ENCODE measurements at places on chromosomes 11 and 22.

DNA sequence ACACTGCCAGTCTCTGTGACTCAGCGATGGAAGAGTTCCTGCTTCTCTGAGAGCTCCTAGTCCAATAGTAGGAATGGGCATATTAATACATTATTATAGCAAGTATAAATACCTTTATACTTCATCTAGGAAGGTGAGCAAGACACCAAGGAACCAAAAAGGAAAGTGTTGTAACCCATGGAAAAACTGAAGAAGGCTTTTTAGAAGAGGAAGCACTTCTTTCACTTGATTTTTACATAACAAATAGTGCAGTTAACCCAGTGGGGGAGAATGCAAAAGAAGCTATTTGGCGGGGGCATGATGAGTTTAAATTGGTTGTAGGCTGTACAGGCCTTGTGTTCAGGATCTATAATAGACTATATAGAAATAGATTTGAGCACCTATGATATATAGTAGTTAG lies 31.2 kb upstream of the C11orf87 start:
- no peak for DNase-seq

- no peak for DNase-seq
These were observed 1.8 kb downstream of the LDHAL6A start for GRCh38 chr11:18457450-18457849.

- no peak for DNase-seq
These were observed 11.9 kb downstream of the CTR9 start for GRCh38 chr11:10762913-10763421.

GRCh38 chr11:105975128-105975527 lies 46.9 kb downstream of the MSANTD4 start:
- DNase-seq, result no peak

- DNase-seq, result no peak
These were observed 39.8 kb upstream of the CDON start for GRCh38 chr11:126102436-126102981.

DNA sequence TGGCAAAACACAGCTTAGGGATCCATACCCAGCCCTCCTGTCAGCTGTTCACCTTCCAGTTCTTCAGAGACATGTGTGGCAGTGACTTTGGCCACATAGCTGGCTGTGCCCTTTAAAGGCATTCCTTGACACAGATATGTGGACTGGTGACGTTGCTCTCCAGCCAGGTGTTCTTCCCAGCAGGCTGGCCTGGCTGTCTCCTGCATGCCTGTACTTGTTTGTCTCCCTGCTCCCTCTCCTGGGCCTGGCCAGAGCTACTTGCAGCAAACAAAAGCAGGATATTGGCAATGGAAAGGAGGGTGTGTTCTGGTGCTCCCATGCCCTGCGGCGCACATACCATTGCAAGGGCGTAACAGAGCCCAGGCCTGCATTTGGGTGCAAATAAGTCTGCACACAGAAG lies 38.3 kb downstream of the PIK3IP1 start:
- no peak for DNase-seq

DNA sequence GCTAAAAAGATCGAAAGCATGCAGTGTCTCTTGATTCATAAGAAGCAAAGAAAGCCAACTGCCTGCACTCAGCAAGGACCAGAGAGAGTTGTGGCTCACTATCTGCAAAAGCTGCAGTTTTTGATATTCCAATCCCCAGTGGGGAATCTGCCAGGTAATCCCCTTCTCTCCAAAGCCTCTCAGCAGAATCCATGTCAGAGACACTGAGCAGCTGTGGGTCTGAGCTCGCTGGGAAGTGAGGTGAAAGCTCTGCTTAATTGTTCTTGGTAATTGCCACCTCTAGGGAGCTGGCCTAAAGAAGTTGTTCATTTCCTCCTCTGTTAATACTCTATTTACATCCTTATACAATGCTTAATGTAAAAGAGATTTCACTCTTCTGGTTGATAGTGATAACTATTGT lies 261.3 kb upstream of the LRRC4C start:
- no peak for DNase-seq

GRCh38 chr11:109914809-109915653 lies 178.2 kb upstream of the ZC3H12C start:
- no peak for DNase-seq

GRCh38 chr22:23285734-23286133 lies 105.4 kb downstream of the BCR start:
- no peak for DNase-seq

DNA sequence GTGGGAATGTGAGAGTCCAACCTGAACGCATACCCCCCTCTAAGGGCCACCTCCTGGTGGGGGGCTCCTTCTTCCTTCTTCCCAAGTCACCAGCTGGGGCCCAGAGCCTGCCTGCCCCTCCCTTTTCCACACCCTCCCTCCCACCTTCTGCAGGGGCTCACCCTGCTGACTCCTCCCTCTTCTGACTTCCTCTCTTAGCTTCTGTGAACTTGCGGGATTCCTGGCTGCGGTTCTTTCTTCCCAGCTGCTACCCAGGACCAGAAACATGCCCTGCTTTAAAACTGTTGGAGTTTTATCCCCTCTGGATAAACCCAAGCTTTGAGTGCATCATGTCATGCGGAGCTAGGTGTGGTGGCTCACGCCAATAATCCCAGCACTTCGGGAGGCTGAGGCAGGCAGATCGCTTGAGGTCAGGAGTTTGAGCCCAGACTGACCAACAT lies 10.2 kb downstream of the LRRC74B start:
- DNase-seq, result no peak

- peak; percentile 59 for DNase-seq
These were observed at the start of gene RNASEH2C for GRCh38 chr11:65720211-65720934. RNASEH2C (minus strand) TSS chr11:65720798; CDS start chr11:65720758, 40 bp downstream.

- DNase-seq, result no peak
These were observed 10.5 kb downstream of the TSKU start for GRCh38 chr11:76793391-76794291.

- peak; percentile 71 for DNase-seq
These were observed 1.2 kb upstream of the ARHGEF12 start for GRCh38 chr11:120334894-120335462.

DNA sequence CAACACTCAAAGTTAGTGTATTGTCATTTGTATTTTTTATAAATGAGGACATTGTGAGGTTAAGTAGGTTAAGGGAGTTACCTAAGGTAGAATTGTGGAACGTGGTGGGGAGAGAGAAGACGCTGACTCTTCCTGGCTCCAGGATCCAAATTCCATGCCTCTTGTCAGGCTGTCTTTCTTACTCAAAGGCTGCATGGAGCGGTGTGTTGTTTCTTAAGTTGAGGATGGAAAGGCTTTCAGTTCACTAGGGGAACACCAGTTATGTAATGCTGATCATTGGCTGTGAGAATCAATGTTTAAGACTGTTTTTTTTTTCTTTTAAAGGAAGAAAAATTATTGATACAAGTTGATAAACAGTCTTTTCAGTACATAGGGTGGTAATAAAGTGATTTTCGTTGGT lies 2.9 kb downstream of the UBE2L3 start:
- DNase-seq, result no peak

DNA sequence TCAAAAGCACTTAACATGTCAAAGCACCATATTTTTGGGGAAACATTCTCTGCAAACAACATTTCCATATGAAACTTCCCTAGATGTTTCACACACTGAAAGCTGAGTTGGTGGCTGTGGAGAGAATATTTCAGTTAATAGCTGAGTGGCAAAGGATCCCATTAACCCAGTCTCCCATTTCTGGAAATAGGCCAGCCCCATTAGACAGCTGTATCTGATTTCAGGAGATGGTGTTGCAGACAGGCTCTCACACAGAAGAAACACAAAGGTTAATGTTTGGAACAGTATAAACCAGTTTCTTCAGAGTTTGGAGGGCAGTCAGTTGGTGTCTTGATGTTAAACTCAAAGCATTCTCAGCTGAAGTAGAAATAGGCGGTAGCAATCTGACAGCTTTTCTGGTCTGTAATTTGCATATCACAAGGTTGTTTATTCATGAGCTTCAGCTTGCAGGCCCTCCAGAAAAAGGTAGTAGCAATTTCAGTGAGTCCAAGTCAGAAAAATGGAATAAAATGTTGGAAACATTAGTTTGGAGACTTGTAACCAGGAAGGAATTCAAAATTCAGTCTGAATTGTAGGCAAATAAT lies 15.5 kb upstream of the ZBTB44 start:
- DNase-seq, result no peak

DNA sequence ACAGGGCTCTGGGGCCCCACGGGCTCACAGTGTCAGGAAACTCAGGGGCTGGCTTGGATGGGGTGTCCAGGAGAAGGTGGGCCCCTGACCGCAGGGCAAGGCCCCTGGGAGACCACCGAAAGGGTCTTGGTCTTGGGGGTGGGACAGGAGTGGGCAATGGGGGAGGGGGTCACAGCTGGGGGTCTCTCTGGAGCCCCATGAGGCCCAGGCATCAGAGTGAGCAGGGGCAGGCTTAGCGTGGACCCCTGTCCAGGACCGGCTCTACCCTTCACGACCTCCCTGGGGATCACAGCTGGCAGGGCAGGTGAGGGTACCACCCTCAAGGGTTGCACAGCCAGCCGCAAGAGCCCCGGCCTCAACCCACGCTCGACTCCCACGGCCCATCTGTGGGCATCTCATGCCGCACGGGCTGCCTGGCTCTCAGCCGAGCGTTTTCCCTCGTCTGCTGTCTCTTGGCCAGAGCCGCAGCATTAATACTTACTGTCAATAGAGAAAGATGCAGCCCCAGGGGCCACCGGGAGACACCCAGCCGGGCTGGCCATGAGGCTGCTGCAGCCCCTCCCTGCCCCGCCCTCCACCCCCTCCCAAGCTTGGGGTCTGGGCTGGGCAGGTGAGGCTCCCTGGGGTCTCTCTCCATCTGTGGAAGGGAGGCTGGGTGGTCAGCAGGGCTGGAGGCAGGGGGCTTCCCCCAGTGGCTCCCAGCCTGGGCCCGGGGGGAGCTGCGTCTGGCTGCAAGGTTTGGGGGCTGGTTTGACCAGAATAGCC lies 662 bp downstream of the MUC5B start:
- DNase-seq, result no peak

DNA sequence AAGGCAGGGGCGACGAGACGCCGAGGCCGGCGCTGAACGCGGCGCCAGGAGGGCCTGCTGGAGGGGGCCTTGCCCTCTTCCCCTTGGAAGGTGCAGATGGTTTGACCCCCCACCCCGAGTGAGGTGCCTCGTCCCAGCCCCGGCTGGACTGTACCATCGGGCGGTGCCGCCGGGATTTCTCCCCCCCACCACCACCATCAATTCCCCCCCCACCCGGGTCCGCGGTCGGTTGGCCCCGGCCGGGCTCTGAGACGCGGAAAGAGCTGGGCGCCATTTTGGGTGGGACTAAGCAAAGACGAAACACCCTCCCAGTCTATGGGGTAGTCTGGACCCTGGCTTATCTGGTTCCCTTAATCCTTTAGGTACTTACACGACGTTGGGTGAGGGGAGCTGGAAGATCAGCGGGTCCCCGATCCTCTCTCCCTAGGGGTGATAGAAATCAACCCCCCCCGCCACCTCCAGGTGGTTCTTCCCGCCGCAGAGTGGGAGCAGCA lies at the start of gene PRDM10:
PRDM10 (minus strand) TSS at position 484 of the 494 bp plus-strand sequence. CDS start 41,871 bp downstream, outside the sequence.
- peak; percentile 96 for DNase-seq

- no peak for DNase-seq
These were observed 548.2 kb downstream of the TBC1D22A start for GRCh38 chr22:47310601-47311000.

DNA sequence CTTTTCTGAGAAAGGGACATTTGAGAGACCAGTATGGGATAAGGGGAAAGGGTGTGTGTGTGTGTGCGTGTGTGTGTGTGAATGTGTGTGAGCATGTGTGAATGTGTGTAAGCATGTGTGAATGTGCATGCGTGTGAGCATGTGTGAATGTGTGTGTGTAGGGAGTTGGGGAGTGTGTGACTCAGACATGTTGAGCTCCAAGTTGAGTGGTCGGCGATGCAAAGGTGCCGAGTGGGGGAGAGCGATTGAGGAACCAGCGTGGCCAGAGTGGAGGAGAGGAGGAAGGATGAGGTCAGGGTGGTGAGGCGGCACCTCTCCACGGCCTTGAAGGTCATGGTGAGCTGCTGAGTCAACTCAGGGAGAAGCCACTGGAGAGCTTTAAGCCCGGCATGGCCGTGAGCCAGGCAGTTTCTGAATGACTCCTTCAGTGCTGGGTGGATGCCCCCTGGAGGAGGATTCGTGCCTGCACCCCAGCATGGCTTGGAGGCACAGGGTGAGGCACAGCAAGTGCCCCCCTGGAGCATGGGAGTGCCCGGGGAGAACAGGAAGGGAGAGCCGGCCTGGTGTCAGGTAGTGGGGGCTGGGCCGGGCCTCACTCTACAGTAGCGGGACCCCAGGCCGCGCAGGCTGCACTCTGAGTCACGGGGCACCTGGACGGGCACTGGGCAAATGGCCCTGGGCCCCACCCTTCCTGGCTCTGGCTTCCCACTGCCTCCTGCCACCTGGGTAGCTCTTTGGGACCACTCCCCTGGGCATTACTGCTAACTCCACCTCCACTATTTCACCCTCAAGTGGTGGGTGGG lies 8.2 kb upstream of the CCDC88B start:
- peak; percentile 60 for DNase-seq

DNA sequence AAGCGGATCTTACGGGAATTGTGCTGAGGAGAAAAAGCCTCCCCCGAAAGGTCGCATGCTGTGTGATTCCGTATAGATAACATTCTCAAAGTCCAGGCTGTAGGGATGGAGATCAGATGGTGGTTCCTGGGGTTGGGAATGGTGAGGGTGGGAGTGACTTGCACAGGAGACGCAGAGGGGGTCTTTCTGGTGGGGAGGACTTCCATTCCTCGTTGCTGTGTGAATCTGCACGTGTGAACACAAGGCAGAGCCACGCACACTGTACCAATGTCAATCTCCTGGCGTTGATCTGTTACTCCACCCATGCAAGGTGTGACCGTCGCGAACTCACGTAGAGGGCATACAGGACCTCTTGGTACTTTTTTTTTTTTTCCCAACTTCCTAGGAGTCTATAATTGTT lies 59.0 kb upstream of the KCNQ1OT1 start:
- no peak for DNase-seq

GRCh38 chr11:92735039-92735438 lies 234.4 kb upstream of the MTNR1B start:
- DNase-seq, result no peak

DNA sequence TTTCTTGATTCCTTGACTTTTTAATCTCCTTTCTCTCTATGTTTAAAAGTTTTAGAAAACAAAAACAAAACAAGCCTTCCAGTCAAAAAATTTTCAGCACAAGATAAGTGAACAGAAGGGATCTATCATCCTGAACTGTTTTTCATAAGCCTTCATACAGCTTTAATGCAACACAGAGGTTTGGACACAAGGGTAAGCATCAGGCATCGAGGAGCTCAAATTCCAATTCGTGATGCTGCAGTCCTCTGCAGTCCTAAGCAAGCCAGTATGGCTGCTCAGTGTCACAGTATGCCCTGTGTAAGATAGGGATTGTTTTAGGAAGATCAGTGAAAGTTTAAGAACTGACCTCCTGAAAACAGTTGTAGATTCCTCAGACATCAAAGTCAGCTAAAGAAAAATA lies 740.9 kb downstream of the NTM start:
- DNase-seq, result no peak

- DNase-seq, result no peak
These were observed 102.9 kb downstream of the GAB2 start for GRCh38 chr11:78314762-78315161.

All from memory B cell (primary cell).